ENCODE measurements at places on chromosomes 6 and 20.

DNA sequence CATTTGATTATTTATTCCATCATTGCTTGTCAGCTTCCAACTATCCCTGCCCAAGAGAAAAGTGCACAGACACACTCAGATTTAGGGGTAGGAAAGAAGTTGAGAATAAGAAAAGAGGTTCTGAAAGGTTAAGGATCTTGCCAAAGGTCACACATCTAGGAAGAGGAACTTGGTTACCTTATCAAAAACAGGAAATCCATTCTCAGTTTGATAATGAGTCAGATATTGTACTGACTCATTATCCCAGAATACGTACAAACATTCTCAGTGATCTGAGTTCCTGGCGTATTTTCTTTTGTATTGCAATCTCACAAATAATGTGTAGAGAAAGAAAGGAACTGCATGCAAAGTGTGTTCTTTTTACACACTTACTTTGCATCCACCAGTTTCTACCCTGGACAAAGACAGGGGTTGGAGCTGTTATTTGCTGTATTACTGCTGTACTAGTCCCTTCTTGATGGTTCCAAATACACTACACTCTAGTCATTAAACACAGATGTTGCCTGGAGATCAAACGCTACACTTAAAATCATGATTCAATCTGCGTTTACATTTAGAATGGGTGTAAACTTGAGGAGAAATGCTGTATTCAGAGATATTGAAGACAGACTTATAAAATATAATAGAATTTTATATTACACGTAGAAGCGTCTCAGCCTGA, 545.7 kb downstream of the PRKN start:
- DNase-seq, result no peak

GRCh38 chr20:595330-596308, 14.5 kb downstream of the TCF15 start:
- no peak for DNase-seq

GRCh38 chr6:41705996-41706835, 29.2 kb downstream of the TFEB start:
- DNase-seq, result peak; percentile 85

GRCh38 chr6:166903500-166903899, 52.9 kb downstream of the RNASET2 start:
- DNase-seq, result no peak

DNA sequence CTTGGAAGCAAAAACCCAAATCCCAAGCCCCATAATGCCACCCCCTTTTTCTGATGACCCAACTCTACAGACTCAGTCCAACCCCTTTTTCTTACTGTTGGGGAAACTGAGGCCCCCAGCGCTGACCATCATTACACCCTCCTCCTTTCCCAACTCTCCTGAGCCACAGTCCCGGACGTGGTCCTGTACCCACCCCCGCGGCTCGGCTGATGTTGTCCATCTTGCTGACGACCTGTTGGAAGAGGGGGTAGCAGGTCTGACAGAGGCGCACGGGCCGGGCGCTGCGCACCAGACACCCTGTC, 533 bp downstream of the OSTM1 start:
- no peak for DNase-seq

GRCh38 chr6:43181942-43182860, at the start of gene CUL9:
Gene CUL9, plus strand, starts transcription at chr6:43182196. Its CDS starts 2,115 bp downstream, at chr6:43184311.
- DNase-seq, result peak; percentile 85

- no peak for DNase-seq
These were observed 8.5 kb downstream of the MRPS18A start for GRCh38 chr6:43679057-43679456.

DNA sequence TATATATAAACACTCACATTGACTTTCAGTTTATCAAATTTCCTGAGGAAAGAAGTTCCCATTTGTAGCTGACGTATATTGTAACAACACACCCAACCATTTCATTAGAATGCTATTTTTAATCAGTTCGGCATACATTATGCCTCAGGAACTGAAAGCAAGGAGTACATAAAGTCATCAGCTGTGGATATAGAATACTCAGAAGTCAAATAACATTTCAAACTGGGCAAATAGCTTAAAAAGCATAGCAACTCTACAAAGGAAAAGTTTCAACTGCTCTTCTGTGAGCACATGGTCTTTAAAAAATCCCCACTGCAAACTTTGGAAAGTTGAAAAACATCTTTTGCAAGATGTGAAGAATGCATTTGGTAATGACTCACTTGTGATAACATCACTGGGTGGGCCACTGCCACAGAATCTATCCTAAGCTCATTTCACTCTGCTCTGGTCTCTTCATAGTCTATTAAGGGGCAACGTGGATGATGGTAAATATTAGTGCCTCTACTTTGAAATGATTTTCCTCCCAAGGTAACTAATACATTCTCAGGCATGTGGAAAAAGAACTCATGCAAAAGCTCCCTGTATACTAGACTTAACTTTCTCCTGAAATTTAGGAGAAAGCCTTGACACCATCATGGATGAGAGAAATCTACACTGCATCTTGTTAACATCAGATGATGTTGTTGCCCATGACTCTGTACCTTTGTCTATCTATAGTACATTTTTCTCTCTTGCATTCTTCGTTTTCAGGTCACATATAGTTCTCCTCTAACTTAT, 49.2 kb downstream of the FYN start:
- DNase-seq, result no peak

GRCh38 chr6:129130106-129130505, 247.2 kb downstream of the LAMA2 start:
- no peak for DNase-seq

GRCh38 chr6:31094389-31094881, 17.9 kb downstream of the C6orf15 start:
- peak; percentile 37 for DNase-seq

- no peak for DNase-seq
These were observed 361.0 kb downstream of the CD83 start for GRCh38 chr6:14478381-14479225.

- DNase-seq, result no peak
These were observed 490 bp downstream of the MMUT start for GRCh38 chr6:49462599-49462926.

DNA sequence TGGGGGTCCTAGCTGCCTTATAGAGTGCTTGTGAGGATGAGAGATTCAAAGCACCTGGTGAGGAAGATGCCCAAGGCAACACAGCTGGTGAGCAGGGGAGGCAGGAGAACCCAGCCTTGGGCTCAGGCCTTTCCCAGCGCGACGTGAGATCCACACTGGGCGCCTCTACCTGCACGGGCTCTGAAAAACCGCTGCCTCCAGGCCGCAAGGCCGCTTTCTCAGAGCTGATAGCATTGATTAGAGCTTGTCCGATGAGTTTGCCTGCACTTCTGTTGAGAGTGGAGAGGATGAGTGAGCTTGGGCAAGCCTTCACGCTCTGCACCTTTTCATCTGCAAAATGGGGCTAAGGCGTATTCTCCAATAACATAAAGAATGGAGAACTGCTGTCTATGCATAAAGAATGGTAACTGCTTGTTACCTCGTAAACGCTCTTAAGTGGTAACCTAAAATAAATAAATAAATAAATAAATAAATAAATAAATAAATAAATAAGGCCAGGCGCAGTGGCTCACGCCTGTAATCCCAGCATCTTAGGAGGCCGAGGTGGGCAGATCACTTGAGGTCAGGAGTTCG, 916 bp downstream of the PABPC1L start:
- DNase-seq, result peak; percentile 37

GRCh38 chr6:117540670-117541069, 58.2 kb downstream of the DCBLD1 start:
- DNase-seq, result no peak

DNA sequence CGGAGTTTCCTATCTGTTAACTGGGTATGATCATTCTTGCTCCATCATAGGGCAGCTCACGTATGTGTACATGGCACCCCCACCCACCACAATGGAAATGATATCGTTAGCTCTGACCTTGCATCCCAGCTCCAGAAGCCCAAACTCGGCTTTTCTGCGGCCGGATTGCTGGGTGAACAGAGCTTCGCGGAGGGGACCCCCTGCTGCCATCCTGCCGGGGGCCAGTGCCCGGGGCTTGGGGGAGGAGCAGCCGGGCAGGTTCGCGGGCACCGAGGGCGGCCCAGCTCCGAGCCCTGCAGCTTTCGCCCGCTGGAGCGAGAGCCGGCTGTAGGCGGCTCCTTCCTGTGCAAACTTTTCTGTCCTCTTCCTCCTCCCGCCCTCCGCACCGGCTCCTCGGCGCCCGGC, 24.9 kb upstream of the FUCA2 start:
- peak; percentile 67 for DNase-seq

DNA sequence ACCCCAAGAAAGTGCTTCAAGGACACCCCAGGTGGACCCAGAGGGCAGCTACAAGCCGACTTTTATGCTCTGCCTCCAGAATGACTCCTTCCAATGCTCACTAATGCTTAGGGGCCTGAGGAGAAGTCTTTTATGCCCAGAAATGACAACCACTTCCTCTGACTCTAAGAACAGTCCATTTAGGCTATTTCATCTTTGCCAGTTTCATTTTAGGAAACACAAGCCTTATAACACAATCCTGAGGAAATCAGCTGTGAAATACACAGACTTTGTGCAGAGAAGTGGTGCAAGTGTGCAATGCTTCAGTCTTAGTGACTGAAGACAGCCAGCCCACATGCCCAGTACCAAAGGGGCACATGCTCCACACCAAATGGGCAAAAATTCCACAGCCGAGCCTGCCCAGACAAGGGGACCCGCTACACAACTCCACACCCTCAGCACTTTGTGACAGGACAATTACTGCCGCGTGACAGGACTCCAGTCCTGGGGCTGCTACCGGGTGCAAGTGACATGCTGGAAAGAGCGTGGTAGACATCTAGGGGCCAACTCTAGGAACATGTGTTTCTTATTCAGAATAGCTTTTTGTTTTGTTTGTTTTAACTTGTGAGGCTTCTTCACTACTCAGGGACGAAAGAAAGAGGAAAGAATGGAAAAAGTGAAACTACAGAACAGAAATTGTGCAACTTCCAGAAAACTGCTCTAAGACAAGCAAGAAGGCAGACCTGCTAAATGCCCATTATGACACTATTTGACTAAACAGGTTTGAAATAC, 28.2 kb upstream of the PLAGL1 start:
- DNase-seq, result no peak

DNA sequence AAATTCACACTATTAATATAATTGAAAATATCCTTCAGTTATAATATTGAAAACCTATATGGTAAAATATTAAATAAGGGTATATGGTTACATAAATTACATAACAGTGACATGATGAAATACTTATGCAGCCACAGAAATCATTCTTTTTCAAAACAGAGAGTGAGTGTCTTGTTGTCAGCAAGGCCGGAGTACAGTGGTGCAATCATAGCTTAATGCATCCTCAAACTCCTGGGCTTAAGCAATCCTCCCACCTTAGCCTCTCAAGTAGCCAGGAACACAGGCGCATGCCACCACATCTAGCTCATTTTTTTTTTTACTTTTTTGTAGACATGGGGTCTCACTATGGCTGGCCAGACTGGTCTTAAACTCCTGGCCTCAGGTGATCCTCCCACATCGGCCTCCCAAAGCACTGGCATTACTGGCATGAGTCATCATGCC, 40.4 kb downstream of the FAM8A1 start:
- no peak for DNase-seq

DNA sequence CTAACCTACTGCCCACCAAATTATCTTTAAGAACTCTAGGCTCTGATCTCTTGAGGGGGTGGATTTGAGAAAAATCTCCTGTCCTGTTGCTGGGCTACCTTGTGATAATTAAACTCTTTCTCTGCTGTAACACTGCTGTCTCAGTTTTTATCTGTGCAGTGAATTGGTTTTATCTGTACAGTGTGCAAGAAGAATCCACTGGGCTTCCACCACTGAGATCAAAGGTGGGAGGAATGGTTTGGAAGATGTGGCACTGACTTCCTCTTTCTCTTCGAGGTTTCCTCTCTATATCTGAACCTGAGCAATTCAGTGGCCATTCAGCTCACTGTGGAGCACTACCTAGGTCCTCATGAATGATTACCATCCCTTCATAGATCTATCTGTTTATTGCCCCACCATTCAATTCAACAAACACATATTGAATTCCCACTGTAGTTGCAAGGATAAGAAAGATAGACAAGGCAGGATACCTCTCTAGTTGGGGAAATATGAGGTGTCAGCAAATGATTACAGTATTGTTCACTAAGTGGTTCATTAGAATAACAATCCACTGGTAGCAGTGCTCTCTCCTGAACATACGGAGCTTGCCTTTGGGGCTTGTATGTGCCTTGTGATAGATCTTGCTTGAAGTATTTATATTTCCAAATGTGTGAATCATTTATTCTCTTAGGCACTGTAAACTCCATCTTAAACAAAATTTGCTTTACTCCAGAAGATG, 172.1 kb upstream of the ARG1 start:
- DNase-seq, result no peak

- DNase-seq, result no peak
These were observed 37.0 kb upstream of the MAS1 start for GRCh38 chr6:159853754-159854153.

DNA sequence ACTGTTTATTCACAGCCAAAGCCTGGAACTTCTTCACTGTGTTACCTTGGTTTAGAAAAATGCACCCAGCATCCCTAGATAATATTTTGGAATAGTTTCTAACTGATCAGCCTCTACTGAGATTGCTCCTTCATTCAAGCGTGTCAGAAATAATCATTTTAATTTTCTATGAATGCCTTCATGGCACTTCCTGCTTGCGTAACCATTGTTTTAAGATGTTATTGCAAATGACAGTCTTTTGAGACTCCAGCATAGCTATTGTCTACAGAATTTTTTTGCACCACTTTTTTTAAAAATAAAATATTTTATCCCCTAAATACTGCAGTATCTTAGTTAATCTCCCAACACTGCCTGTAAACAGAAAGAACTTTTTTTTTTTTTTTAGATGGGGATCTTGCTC, 213.1 kb downstream of the PHACTR1 start:
- DNase-seq, result no peak

DNA sequence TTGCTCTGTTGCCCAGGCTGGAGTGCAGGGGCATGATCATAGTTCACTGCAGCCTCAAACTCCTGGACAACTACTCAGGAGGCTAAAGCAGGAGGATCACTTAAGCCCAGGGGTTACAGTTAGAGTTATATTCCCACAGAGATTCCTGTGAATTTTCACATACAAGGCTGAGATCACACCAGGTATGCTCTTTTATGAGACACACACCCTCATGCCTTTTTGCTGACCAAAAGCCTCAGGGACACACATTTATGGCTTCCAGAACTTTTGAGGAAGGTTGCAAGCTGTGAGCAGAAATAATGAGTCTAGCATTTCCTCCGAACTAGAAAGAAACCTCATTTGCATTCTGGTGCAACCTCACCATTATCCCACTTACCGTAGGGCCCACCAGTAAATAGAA, 370.5 kb upstream of the ARID1B start:
- DNase-seq, result no peak

DNA sequence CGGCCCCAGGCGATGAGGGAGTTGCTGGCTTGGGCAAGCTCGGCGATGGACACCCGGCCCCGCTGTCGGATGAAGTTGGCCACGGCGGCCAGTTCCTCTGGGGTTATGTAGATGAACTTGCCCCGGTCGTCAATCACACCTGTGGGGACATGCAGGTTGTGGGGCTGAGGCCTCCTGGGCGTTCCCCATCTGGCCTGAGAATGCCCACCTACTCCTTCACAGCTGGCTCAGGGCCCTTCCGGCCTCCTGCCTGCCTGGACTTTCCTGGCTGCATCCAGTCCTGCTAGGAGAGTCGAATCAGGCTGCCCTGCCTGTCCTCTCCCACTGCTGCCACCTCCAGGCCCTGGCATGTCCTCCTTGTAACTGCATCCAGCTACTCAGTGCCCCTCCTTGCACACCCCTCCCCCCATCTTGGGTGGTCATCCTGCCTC, 13.8 kb downstream of the DDRGK1 start:
- no peak for DNase-seq
